ENCODE measurements at places on chromosomes 2 and 18.

GRCh38 chr2:190950566-190950991 lies 63.4 kb downstream of the STAT1 start:
- DNase-seq, result no peak

GRCh38 chr2:224220586-224221255 lies 181.2 kb downstream of the FAM124B start:
- DNase-seq, result no peak

GRCh38 chr2:145199042-145199441 lies 679.1 kb upstream of the ZEB2 start:
- DNase-seq, result no peak

DNA sequence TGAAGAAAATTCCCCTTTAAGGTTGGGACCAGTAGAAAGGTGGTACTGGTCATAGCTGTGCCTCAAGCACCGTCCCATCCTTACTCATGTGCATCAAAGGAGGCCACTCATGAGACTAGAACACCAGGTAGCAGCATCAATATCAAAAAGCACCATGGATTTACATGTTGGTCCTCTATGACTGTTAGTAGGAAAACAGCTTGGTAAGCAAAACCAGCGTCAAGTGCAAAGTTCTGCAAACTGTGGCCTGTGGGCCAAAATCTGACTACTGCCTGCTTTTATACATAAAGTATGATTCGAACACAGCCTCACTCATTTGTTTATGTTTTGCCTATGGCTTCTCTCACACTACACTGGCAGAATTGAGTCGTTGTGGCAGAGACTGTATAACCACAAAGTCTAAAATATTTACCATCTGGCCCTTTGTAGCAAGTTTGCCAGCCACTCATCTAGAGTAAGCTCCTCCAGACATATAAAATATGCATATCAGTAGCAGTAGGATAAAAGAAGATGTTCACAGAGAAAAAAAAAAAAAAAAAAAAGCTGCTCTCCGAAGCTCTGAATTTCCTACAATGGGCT lies 119.7 kb upstream of the CTNNA2 start:
- DNase-seq, result no peak

GRCh38 chr2:225725726-225726125 lies 326.2 kb downstream of the NYAP2 start:
- DNase-seq, result no peak

DNA sequence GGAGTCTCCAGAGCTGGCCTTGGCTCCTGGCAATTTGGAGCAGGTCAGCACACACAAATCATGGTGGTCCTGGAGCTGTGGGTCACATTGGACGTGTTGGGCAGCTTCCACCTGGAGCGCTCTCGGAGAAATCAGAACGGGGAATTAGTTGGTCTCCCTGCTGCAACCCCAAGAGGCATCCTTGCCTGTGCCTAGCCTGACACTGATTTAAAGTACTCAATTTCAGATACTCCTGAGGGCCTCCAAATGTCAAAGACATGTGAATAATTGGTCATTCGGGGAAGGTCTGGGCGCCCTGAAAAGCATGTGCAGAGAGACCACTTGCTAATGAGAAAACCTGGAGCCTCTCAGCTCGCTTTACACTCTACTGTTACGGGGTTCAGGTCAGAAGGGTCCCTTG lies 145.5 kb upstream of the AGAP1 start:
- DNase-seq, result no peak

- DNase-seq, result no peak
These were observed 594 bp downstream of the ITM2C start for GRCh38 chr2:230865307-230865765.

DNA sequence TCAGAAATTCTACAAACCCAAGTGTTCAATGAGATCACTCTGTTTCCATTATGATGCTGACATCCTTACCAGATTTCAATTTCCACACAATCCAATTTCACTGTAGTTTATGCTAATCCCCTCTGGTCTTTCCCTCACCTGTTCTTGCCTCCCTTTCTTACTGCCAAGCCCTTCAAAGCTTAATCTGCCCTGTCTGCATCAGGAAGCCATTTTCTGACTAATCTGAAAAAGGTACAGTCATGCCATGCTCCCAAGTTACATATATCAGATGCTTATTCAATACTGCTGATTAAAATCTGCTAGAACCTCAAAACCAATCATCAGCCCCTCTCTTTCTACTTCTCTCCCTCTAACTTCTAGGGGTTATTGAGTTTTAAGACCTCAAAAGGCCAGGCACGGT lies 8.9 kb downstream of the KRTCAP3 start:
- DNase-seq, result no peak

DNA sequence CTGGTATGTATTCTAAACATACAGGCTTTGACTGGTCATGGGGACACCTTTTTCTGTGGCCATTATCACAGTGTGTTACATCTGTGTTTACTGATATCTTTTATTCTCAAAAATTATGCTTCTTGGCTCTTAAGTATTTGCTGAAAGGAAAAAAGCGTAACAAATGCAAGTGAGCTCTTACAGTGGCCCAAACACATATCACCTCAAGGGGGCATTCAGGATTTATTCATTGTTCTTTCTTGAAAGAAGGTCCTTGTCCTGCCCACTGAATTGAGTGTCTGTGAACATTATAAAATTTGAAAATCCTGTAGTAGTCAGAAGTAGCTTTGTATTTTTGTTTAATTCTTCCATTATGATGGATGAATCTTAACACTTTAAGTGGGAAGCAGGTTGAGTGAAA lies 454.5 kb downstream of the XIRP2 start:
- DNase-seq, result no peak

- DNase-seq, result no peak
These were observed 112.7 kb upstream of the EPC2 start for GRCh38 chr2:148531669-148532428.

- no peak for DNase-seq
These were observed 108.7 kb upstream of the SERTAD2 start for GRCh38 chr2:64762301-64762997.

DNA sequence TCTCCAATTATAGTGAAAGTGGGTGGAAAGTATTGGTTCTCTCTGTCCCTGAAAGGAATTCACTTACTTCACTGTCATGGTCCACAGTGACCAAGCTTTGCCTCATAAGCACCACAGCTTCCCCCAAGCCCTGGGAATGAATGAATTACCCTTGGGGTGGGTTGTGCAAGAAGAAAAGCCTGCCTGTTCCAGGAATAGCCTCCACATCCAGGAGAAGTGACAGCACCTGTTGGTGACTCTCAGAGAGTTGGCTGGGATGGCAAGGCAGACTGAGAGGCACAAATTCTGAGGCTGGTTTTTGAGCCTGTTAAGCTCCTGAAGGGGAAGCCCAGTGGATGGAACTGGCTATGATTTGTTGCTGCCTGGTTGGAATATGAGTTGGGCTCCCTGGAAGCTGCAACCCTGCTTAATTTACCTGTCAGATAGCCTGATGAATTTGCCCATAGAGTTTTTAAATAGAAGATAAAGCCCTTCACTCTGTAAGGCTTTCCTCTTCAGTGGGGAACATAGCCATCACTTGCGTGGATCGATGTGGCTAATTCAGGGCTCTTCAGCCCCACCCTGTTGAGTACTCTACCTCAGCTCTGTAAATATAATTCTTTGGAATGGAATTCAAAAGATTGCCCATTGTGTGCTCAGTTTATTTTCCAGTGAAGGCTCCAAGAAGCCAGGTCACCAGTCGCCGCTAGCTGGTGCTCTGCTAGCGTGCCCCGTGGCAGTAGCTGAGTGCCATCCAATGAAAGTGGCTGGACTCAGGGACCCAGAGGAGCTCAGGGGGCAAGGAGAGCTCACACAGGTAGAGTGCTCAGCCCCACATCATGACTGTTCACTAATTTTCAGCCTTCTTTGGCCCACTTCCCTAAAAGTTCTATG lies 479.3 kb downstream of the IRS1 start:
- no peak for DNase-seq

GRCh38 chr2:65835975-65836549 lies 403.7 kb upstream of the SPRED2 start:
- DNase-seq, result no peak

GRCh38 chr2:112483042-112483473 lies 1.1 kb downstream of the TTL start:
- DNase-seq, result no peak

- no peak for DNase-seq
These were observed 1.5 kb upstream of the KLHL30 start for GRCh38 chr2:238136820-238137537.

- DNase-seq, result no peak
These were observed 34.1 kb downstream of the RAPH1 start for GRCh38 chr2:203500951-203501350.

DNA sequence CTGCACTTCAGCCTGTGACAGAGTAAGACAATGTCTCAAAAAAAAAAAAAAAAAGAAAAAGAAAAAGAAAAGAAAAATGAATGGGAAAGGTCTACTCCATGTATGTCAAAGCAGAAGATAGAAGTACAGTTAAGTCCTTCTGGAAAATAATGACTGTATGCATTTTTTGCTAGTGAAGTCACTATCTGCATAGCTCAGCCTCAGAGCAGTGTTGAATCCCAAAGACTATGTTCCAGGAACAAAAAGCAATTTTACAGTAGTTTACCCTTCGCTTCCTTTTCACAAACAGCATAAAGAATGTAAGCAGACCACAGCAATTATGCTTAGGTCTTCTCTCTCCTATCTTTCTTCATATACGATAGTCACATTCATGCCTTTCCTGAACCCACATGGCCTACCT lies 497.4 kb downstream of the CMPK2 start:
- DNase-seq, result no peak

DNA sequence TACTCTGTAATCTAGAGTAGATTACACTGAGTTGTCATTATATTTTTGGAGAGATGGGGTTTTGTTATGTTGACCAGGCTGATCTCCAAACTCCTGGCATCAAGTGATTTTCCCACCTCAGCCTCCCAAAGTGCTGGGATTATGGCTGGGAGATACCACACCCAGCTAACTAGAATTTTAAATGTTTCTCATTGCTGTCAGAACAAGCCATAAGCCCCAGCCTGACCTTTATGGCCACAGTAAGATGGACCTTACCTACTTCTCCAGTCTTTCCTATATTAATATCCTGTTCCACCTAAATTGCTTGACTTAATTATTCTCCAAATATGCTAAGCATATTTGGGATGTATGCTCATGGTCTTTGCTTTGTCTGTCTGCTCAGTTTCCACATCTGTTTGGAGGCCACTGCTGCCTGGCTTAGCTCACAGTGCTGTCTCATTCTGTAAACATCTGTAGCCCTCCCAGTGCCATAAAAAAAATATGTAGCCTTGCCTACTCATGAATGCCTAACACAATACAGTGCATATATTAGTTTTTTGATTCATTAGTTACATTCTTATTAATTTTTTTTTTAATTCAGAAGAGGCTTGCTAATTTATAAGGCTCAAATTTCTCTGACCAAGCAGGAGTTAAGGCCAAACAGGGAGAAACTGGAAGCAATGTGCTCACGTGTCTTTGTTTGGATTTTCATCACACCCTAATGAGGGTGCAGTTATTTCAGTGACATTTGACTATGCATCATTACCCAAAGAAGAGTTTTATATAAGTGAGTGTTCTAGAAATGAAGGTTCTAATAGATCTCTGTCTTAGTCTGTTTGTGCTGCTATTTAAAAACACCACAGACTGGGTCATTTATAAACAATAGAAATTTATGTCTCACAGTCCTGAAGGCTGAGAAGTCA lies 45.3 kb upstream of the PSME4 start:
- no peak for DNase-seq

DNA sequence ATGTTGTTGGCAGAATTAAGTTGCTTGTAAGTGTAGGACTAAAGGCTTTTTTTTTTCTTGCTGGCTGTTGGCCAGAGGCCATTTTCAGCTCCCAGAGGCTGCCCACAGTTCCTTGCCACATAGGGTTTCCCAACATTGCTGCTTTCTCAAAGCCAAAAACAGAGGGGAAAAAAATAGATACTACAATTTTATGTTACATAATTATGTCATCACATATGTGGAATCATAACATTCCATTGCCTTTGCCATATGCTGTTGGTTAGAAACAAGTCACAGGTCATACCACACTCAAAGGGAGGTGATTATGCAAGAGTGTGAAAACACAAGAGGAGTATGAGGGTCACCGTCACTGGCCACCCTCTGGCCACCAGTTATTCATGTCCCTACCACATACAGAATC lies 154.5 kb downstream of the RTN4 start:
- no peak for DNase-seq

- no peak for DNase-seq
These were observed 25.9 kb downstream of the ITM2C start for GRCh38 chr2:230890646-230891045.

DNA sequence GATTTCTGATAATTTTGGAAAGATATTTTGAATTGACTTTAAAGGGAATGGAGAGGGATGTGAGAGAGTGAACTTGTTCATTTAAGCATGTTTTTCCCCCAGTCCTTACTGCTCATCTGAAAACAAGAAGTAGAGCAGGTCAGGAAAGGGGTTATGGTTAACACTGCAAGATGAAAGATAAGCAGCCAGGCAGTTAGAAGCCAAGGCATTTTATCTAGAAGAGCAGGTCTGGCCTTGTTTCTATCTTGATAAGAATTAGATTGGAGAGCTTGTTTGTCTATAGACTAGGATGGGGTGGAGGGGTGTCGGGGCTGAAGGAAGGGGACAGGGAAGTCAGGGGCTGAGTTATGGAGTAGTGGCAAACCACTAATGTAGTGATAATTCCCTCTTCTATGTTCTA lies 171.6 kb downstream of the IKZF2 start:
- DNase-seq, result no peak

GRCh38 chr2:71630454-71631328 lies 177.3 kb downstream of the DYSF start:
- DNase-seq, result no peak

- DNase-seq, result no peak
These were observed 5.9 kb downstream of the NR4A2 start for GRCh38 chr2:156326526-156327095.

DNA sequence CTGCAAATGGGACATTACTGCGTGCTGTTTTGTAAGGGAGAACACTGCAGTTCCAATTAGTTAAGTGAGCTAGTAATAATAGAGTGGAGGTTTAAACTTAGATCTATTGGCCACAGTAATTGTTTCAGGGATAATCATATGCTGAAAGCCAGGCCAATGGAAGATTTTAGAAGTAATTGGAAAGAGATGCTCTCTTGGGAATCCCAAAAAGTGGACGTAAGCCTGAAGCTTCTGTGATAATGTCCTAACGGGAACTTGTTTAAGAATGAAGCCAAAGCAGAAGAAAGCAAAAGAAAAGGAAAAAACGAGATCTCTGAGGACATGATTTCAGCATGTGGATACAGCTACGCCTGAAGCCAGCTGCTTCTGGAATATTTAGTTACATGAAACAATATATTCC lies 594.6 kb downstream of the SLC4A3 start:
- no peak for DNase-seq

- DNase-seq, result no peak
These were observed 1.8 kb downstream of the ZNF512 start for GRCh38 chr2:27584597-27584996.

GRCh38 chr2:222050981-222051380 lies 247.8 kb downstream of the PAX3 start:
- no peak for DNase-seq

GRCh38 chr2:160169988-160170387 lies 30.1 kb downstream of the ITGB6 start:
- DNase-seq, result no peak
